ENCODE measurements at places on chromosomes 3 and 15.
A peak's percentile ranks its signal among the peaks of the same experiment; 100 is the strongest.

DNA sequence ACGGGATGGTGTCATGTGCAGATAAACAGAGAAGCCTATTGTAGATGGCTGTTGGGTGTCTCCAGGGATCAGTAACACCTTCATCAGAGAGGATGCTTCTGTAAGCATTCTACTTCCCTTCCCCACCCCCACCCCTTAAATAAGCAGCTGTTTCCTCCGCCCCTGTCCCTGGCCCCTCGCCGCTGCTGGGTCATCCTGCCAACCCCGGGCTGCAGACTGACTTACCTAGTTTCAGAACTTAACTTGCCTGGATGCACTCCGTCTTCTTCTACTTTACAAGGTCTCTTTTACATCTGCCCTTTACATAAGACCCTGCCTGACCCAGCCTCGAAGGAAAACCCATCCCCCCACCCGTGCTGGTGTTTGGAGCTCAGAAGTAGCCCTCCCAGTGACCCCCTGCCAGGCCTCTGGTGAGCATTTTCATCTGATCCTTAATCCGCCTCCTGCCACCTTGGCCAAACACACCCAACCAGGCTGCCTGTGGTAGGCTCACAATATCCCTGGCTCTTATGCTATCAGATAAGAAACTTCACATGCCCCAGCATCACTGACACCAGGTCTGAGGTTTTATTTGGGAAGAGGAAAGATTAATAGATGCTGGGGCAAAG, 103.0 kb upstream of the HES1 start:
- peak; percentile 13 for DNase-seq

- DNase-seq = no peak
Observed at GRCh38 chr3:168493412-168494205, 397.9 kb upstream of the GOLIM4 start.

DNA sequence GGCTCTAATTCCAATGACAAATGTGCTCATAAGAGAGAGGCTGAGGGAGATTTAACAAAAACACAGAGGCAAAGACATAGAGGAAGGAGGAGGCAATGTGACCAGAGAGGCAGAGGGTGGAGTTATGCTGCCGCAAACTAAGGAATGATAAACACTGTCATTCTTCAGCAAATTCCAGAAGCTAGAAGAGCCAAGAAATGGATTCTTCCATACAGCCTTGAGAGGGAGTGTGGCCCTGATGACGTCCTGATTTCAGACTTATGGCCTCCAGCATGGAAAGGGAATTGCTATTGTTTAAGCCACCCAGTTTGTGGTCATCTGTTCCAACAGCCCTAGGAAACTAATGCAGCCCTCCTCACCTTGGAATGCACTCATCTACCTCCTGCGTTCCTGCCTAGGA, 30.5 kb downstream of the CD47 start:
- no peak for DNase-seq

DNA sequence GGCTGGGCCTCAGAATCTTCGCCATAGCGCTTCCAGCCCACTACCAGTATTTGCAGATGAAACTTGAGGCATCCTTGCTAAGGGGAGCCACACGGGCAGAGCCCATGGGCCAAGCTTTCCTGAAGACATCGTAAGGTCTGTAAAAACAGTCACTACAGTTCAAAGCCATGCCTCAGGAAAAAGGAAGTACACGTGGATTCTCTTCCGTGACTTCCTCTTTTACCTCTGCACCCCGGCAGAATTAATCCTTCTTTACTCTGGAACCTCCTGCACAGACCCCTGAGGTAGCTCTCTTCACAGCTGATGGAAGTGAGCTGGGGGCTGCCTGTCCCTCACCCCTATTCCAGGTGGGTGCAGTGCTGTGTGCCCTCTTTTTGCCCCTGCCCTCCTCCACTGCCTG, 129.2 kb downstream of the CHDH start:
- no peak for DNase-seq

All from NAMALWA (cell line).